Cardiac fibroblast (primary cell): ENCODE measurements at places on chromosomes 6 and 20.

DNA sequence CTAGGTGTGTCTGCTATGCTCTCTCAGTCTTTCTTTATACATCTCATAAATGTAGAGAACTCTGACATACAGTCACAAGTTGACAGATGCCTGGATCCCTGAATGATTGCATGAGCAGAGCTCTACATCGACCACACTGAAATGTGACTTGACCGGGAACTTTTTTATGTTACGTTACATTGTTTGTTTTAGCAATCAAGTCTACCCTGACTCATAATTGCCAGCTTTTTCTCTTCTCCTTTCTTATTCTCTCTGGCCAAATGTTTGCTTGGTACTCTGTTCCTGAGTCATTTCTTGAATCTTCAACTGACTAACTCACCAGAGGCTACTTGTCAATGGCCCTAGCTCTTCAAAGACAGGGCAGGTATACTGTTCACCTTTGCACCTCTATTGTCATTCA is 213.6 kb upstream of the DTNBP1 start:
- DNase-seq: peak; percentile 14

DNA sequence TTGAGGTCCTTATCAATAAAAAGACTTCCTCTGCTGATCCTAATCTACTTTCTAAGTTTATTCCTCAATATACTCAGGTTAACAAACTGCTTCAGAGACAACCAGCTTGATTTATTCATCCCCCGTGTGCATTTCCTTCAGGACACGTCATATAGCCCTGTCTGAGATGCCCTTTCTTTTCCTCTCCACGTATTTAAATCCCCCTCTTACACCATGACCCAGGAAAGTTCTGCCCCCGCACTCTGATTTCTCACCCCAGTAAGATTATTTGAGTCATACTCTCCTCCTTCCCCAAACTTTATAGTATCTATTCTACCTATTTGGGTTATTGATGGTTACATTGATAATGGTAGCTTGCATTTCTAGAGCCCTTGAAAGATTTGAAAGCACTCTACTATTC is 9.8 kb upstream of the CGA start:
- no peak for DNase-seq

- peak; percentile 94 for DNase-seq
These were observed 11.5 kb upstream of the DSTN start for GRCh38 chr20:17558154-17558940.

GRCh38 chr6:34146021-34146782 is at the start of gene GRM4:
Gene GRM4, minus strand, starts transcription at chr6:34146087. Its CDS starts 12,591 bp downstream, at chr6:34133496.
- DNase-seq: no peak

DNA sequence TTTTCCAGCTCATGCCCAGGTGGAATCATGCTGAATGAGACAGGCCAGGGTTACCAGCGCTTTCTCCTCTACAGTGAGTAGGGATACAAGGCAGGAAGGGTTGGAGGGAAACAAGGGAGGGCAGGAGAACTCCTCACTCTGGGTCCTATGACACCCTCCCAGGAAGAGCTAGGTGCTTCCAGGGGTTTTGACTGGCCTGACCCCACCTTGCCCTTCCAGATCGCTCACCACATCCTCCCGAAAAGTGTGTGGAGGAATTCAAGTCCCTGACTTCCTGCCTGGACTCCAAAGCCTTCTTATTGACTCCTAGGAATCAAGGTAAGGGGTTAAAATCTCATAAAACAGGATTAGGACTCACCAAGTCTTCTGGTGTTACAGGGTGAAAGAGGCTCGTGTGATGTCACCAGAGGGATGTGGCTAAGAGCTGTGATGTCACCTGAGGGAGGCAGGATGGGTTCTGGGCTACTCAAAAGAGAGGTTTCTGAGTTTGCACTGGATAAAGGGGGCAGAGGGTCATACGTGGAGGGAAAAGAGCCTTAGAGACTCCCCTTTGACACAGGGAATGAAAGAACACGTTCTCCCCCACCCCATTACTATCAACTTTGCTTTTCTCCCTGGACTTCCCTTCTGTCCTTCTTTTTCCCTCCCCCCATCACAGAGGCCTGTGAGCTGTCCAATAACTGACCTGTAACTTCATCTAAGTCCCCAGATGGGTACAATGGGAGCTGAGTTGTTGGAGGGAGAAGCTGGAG is 1.9 kb downstream of the APOM start:
- DNase-seq: no peak

DNA sequence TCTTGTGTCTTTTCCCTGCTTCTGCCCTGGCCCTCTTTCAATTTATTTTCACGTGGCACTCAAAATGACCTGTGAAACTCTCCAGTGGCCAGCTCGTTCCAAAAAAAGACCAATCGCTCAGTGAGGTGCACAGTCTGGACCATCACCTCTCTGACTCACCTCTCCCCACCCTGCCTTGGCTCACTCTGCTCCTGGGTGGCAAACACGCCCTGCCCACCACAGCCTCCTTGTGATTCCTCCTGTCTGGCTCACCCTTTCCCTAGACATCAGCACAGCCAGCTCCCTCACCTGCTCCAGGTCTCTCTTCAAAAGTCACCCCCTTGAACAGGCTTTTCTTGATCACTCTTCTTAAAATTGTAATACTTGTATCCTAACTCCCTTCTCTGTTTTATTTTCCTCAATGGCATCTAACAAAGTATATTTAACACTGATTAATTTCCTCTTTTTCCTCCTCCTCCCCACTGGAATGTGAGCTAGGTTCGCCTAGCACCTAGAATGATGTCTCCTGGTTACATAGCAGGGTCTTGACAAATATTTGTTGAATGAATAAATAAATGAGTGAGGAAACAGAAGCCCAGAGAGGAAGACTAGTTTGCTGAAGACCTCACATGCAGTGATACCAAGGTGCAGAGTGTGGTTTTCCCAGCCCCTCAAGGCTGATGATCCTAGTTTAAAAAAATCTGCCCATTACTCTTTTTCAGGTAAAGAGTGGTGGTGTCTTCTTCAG is 109.0 kb downstream of the GJA10 start:
- DNase-seq: no peak

- DNase-seq: no peak
These were observed 142.9 kb upstream of the RNF217 start for GRCh38 chr6:124819346-124819745.

GRCh38 chr6:169051371-169051770 is 202.3 kb downstream of the THBS2 start:
- DNase-seq: no peak

- no peak for DNase-seq
These were observed 3.9 kb upstream of the NKX2-2 start for GRCh38 chr20:21517566-21518277.

GRCh38 chr6:131765804-131766135 is 42.0 kb upstream of the ENPP1 start:
- no peak for DNase-seq

GRCh38 chr6:68087399-68088133 is 547.5 kb upstream of the ADGRB3 start:
- peak; percentile 68 for DNase-seq
